ENCODE measurements at places on chromosomes 1 and 21.

DNA sequence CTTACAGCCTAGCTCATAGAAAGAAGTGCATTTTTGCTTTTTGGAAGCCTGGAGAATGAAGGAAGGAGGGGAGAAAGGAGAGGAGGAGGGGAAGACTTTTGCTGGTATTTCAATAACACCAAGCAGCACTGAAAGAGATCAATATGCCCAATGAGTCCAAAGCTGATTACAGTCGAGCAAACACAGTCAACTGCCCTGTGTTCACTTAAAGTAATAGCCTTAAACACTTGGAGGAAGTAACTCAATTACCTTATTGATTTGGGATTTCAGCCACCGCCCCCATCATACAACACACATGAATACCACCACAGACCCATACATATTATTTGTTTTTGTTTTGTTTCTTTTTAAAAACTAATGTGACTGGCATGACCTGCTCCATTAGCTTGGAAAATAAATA, 23.3 kb upstream of the RXRG start:
- DNase-seq, result no peak

DNA sequence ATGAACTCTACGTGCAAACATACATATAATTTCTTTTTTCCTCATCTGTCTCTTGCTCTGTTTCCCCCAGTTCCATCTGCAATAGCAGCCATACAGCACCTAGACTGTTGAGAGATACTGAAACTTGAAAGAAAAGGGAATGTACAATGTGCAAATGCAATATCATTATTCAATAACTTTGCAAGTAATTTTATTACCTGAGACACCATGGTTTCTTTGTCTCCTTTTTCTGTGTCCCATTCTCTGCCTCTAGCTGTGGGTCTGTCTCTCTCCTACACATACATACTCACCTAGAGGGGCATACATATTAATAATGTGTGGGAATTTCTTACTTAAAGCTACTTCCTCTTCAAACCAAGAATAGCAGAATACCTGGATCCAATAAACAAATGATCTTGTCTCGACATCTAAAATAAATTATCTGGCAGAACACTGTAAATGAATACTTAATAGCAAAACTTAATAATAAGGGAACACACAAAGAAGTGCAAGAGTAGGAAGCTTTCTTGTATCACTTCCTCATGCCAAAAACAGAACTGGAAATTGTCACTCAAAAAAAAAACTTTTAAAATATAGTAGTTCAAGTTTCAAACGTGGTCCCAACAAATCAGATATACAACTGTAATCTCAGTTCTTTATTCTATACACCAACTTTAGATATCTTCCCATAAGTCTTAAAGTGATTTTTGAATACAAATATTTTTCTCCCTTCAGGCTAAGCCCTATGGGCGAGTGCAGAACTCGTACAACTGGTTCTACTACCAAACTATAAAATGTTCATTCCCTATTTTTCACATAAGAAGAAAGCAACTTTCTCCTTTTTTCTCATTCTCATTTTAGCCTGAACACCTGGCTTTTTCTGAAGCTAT, 194.6 kb downstream of the NRIP1 start:
- DNase-seq, result no peak

DNA sequence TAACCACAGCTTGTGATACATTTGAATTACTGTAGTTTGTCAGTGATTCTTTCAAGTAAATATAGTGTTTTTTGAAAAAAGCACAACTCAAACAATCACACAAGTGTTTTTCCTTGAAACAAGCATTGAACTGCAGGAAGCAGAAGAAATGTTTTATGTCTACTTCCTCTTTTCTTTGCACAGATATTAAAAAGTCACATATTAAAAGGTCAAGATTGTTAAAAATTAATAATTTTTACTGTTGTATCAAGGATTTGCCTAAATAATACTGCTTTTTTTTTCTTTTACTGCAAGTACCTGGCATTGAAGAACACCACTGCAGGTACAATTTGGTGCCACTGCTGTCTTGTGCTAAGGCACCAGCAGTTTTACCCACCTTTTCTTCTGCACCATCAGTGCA, 214.2 kb upstream of the C1orf105 start:
- no peak for DNase-seq

DNA sequence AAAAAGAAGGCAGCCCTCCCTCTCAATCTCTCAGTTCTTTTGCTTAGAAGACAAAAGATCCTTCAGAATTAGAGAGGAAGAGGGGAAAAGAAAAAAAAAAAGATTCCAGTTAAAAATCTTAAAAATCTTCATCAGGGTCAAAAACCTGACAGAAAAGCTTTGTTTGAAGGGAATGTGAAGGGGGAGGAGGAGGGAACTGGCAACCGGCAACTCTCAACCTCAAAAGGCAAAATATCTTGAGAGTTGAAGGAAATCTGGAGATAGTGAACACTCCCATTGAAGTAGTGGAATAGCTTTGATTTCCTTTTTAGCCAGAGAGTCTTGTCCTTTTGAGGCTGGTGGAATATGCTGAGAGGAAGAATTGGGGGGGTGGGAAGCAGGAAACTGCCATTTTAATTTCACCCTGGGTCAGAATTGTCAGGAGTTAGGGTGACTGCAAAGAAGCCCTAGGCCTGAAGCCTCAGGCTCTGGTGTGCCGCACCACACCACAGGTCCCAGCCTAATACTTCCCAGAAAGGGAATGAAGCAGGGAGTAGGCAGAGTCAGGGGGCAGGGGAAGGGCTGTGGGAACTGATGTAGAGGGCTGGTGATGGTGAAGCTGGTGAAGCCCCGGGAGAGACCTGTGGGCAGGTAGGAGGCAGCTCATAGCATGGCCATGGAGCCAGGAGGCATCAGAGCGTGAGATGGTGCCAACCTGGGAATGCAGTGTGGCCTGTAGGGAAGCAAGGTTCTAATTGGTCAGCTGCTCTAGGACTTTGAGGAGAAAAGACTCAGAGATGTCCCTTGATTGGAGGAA, 24.6 kb downstream of the KIRREL1 start:
- DNase-seq, result no peak

DNA sequence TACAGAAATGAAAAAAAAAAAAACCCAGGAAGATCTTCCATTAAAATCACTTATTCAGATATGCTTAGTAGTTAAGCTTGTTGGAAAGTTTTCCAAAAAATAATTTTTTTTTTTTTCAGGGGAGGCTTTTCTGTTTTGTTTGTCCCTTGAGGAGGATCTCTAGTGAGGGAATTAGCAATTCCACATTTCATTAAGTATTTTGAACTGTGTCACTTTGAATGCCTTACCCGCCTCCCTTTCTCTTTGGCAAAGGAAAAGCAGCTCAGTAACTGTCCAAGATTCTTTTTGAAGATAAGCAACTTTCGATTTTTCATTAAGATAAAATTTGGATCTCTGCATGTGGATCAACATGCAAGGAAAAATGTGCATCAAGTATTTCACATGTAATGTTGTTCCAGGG, 1.8 kb downstream of the NTNG1 start:
- DNase-seq, result no peak

DNA sequence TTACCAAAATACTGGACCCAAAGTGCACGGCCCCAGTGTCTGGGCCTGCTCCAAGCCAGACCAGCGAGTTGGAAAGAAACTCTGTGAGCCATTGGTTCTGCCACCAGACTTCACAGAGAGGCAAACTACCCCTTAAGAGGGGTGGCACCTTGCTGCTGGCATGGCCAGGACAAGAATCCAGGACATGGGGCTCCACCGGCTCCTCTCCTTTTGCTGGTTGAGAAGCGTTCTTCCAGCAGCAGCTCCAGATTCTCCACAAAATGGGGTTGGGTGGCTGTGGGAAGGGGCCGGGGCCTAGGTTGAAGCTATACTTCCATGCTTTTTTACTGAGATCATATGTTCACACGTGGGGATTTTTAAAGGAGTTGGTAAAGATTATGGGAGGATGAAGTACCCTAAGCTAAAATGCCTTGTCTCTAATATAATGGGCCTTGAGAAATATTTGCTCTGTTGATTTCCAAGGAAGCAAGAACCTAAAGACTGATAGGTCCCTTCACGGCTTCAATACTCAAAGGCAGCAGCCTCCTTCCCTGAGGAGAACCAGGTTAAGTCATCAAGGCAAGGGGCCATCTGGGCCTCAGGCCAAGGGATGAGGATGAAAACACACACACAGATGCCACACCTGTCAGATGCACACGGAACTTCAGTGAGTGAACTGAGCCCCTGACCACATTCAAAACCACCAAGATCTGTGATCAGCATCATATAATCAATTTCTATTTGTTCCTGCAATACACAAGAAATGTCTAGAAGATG, 3.1 kb downstream of the C1orf198 start:
- no peak for DNase-seq

- no peak for DNase-seq
Measured at GRCh38 chr1:84871181-84871580, 21.8 kb downstream of the LPAR3 start.

- no peak for DNase-seq
Measured at GRCh38 chr1:33971913-33972312, 108.0 kb downstream of the HMGB4 start.

GRCh38 chr1:205936846-205937586, 6.2 kb downstream of the SLC26A9 start:
- no peak for DNase-seq

DNA sequence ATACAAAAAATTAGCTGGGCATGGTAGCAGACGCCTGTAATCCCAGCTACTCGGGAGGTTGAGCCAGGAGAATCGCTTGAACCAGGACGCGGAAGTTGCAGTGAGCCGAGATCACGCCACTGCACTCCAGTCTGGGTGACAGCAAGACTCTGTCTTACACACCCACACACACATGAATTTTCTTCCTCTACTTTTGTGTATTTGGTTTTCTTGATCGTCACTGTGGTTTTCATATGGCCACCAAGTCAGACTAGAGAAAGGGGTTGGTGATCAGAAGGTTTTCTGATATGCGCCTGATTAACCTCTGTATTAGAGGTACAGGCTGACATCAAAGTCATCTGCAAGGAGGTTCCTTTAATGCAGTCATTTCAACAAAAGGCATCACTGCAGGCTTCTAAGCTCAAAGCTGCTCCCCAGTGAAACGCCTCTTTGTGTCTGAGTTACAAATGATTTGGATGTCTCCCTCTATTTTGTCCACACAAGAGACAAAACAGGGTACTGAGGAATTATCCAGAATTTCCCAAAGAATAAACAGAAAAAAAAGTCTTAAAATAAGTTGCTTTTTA, 11.1 kb downstream of the SH2D1B start:
- DNase-seq, result no peak

DNA sequence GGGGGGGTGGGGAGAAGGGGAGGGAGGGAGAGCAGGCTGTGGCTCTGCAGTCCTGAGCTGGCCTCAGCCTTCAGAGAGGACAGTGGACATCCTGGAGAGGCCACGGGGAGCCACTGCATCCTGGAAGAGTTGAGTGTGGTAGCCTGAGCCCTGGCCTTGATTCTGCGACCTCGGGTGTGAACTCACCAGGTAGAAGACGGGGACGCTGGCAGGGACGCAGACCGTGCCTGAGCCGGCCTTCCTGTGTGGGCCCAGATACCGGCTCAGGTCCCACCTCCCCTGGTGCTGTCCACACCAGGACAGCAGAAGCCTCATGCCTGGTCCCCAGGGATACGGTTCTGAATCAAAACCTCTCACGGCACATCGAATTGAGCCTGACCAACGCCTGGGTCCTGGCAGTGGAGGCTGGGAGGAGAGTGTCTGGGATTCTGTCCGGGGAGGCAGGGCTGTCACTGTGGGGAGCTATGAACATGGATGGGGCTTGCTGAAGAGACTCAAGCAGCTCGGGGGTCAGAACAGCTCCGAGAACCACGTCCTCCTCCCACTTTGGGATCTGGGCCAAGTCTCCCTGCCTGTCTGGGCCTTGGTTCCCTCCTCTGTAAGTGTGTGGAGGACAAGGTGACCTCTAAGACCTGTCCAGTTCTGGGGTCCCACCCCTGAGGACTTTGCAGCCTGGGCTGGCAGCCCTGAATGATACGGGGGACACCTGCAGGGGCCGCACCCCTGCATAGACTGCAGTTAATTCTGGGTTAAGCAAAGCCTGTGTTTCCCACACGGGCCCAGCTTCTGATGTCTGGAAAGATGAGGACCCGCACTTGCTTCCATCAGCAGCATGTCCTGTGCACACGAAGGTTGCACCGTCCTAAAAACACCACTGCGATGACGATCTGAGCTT, 30.4 kb downstream of the RRP1 start:
- no peak for DNase-seq

- DNase-seq, result no peak
Measured at GRCh38 chr1:50936321-50936720, 23.7 kb downstream of the FAF1 start.

GRCh38 chr21:36202726-36203602, 46.3 kb downstream of the DOP1B start:
- no peak for DNase-seq

DNA sequence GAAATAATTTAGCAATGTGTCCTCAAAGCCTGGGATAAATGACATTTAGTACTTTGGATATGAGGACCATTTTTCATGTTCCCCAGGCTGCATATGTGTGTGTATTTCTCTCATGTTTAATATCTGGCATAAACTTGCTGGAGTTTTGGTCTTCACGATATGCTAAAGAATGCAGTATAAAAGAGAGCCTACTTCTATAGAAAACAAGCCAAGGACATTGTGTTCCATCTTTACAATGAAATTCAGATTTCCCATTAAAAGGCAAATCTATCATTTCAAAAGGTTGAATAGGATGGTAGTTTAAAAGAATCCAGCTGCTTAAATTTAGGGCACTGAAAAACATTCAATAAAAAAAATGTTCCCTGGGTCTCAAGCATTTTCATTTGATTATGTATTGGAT, 169.0 kb upstream of the C1orf105 start:
- no peak for DNase-seq
